Brain microvascular endothelial cell (primary cell): ENCODE measurements at places on chromosomes 5 and 9.

GRCh38 chr9:12698986-12699385 lies 5.8 kb downstream of the TYRP1 start:
- DNase-seq, result no peak

GRCh38 chr9:25857147-25857546 lies 178.9 kb upstream of the TUSC1 start:
- no peak for DNase-seq

GRCh38 chr5:142100307-142100706 lies 8.3 kb upstream of the NDFIP1 start:
- no peak for DNase-seq

GRCh38 chr5:138595180-138595795 lies 20.1 kb upstream of the HSPA9 start:
- no peak for DNase-seq
